Activated naive CD8-positive, alpha-beta T cell treated with anti-CD3 and anti-CD28 coated beads, Interleukin-2, amount 50 U/mL, for 24 hours (primary cell): ENCODE measurements at places on chromosomes 6 and 20.

- DNase-seq: no peak
These were observed 104.9 kb downstream of the FYN start for GRCh38 chr6:111768431-111768770.

GRCh38 chr20:50077818-50078601, 34.9 kb downstream of the UBE2V1 start:
- DNase-seq: no peak

- no peak for DNase-seq
These were observed 20.0 kb upstream of the SPO11 start for GRCh38 chr20:57309544-57310115.

DNA sequence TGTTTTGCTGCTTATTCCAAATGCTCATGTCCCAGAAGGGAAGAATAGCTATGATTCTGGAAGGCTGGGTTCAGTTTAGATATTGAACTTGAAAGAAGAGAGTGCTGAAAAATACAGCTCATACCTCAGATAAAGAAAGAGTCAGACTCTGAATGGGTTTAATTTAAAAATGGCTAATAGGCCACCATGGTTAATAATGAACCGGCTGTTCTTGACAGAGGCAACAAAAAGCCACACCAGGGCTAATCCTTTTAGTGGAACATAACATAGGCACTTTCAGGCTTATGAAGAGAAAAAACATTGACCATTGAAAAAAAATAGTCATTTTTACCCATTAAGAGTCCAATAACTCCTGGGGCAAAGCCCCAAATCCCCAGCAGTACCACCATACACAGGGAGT, 59.4 kb downstream of the TNFRSF21 start:
- no peak for DNase-seq

DNA sequence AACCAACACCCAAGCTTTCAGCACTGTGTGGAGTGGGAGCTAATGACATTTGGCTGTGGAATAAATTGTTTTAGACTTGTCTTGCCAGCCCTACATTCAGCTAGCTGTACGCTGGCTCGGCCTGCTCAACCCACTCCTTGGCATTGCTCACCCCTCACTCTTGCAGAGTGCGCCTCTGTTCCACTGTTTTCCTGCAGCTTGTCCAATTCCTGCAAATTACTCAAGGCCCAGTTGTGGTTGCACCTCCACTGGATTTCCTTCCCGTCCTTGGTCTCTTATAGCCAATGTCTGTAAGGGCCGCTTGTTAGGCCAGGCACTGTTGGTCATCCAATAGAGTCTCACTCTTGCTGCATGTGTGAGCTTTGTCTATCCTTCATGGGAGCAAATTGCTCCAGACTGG, 289.2 kb upstream of the RNF24 start:
- no peak for DNase-seq

DNA sequence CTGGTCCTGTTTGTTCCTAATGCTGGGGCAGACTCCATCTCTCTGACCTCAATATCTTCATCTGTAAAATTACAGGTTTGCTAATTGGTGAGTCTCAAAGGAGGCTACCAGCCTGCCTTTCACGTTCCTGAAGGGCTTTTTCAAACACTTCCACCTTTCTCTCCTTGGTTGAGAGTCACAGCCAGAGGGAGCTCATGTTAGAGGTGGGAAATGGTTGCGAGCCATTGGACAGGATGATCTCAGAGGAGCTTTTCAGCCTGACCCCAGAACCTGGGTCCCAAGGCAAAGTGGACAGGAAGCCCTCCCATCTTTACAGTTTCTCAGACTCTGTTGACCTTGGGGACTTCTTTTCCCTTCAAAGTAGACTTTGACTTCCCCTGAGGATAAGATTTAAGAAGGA, 37.6 kb downstream of the NDUFAF5 start:
- DNase-seq: no peak

GRCh38 chr6:8683204-8683603, 247.9 kb upstream of the SLC35B3 start:
- no peak for DNase-seq

GRCh38 chr20:51423290-51423667, 119.2 kb downstream of the NFATC2 start:
- DNase-seq: no peak

DNA sequence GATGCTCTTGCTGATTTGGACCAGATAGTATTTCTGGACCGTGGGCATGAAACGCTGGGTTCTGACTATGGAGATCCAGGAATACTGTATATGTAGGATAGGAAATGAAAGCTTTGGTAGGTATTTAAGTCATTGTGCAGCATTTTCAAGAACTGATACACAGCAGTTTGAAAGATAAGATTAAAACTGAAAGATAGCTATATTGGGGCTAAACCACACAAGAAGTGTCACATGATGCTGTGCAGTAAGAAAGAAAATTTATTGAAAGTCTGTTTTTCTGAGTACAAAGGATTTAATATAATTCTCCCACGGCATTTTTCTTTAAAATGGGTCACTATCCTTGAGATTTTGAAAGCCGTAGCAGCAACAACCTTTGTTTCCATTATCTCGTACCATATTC, 305 bp downstream of the IL17A start:
- DNase-seq: no peak

DNA sequence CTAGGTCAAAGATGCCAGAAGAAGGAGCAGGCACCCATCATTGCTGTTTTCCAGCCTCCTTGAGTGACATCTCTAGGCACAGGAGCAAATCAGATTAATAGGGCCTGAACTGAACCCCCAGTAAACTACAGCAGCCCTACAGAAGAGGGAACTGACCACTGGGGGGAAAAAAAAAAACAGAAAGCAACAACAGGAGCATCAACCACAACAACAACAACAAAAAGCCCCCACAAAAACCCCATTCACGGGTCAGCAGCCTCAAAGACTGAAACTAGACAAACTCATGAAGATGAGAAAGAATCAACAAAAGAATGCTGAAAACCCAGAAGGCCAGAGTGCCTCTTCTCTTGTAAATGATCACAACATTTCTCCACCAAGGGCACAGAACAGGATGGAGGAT, 537.4 kb upstream of the BTBD3 start:
- DNase-seq: no peak

DNA sequence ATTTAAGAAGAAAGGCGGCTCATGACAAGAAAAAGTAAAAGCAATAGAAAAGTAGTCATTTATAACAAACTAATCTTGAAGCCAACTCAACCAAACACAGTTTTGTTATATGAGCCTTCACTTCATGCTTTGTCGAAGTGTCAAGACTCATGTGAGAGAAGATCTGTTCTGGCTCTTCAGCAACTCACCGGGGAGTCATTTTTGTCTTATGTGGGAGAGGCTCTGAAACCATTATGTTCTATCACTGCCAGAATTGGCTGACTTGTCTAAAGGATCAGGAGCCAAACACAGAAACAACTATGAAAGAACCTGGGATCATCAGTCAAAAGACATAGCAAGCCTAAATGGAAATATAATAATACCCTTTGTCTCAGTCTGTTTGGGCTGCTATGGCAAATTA, 105.2 kb downstream of the CDK19 start:
- DNase-seq: no peak

DNA sequence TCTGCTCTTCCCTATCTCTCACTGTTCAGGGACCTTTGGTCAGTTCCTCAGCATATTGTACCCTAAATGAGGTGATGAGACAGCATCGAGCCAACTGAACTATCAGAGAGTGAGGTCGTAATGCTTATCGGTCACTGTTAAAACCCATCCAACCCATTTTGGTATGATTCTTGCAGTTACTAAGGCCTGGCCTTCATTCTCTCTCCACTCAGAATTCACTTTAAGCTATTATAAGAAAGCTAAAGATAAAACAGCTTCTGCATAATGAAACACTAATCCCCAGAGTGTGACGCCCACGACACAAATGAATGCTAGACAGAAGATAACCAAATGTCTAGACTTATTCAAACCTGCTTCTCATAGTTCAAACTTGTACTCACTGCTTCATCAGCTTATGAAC, 175.8 kb downstream of the GMPR start:
- no peak for DNase-seq

DNA sequence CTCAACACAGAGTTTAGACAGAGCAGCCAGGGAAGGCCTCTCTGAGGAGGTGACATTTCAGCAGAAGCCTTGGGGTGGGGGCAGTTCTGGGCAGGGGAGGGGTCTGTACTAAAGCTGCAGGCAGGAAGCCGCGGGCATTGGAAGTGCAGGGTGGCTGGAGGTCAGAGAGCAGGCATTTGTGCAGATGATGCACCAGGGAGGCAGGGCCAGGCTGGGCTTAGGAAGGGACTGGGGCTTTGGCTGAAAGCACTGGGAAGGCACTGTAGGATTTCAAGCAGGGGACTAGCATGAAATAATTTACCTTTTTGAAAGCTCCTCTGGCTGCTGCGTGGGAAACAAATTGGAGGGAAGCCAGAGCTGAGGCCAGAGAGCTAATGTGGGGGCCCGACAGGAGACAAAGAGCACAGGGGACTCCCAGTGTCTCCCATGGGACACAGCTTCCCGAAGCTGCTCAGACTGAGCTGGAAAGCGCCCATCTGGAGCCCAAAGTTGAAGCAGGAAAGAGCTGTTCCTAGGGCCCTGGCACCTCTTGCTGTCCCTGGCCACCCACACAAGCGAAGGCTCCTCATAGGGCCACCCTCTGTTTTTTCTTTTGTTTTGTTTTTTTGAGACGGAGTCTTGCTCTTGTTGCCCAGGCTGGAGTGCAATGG, 19.3 kb downstream of the ADA start:
- DNase-seq: no peak

- DNase-seq: no peak
These were observed 21.5 kb upstream of the TMEM30A start for GRCh38 chr6:75306064-75306463.

DNA sequence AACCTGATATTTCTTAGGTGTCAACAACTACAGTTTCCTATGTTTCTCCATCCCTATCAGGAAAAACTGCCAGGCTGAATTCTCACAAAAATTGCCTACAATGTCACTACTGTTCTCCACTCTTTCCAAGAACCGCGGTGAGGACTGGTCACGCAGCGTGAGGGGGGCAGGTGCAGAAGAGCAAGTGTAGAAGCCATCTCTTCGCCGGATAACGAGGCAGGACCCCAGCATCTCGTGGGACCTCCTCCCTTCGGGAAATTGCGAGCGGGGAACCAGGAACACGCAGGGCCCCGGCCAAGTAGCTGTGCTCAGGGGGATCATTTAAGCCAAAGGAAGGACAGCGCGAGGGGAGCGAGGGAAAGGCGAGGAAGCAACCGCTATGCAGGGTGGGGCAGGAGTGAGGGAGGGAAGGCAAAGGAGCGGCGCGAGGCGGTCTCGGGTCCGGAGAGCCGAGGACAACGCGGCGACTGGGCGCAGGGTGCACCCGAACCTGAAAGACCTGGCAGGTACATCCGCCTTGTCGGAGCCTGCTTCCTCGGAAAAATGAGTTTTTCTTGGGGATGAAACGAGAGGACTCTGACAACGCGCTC, 559 bp downstream of the APMAP start:
- peak; percentile 29 for DNase-seq

GRCh38 chr6:141117874-141118273, 1014.9 kb upstream of the GJE1 start:
- DNase-seq: no peak

DNA sequence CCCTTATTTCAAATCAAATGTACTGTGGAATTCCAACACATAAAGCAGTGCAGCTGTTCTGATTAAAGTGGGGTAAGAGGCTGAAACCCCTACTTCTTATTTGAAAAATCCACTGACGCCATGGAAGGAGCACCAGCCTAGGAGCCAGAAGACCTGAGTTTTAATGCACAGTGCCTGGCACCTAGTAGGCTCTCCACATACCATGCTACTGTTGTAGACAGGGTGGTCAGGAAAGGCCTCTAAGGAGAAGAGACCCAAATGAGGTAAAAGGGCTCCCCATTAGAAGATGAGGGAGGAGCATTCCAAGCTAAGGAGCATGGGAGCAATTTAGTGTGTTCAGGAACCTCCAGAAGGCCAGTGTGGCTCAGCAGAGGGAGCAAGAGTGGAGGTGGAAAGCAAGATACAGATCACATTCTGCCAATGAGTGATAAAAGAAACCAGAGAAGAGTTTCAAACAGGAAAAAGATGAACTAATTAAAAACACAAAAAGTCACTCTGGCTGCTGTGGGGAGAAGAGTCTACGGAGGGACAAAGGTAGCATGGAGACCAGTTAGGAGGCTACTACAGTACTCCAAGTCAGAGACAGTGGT, 11.8 kb upstream of the ZNF76 start:
- no peak for DNase-seq

DNA sequence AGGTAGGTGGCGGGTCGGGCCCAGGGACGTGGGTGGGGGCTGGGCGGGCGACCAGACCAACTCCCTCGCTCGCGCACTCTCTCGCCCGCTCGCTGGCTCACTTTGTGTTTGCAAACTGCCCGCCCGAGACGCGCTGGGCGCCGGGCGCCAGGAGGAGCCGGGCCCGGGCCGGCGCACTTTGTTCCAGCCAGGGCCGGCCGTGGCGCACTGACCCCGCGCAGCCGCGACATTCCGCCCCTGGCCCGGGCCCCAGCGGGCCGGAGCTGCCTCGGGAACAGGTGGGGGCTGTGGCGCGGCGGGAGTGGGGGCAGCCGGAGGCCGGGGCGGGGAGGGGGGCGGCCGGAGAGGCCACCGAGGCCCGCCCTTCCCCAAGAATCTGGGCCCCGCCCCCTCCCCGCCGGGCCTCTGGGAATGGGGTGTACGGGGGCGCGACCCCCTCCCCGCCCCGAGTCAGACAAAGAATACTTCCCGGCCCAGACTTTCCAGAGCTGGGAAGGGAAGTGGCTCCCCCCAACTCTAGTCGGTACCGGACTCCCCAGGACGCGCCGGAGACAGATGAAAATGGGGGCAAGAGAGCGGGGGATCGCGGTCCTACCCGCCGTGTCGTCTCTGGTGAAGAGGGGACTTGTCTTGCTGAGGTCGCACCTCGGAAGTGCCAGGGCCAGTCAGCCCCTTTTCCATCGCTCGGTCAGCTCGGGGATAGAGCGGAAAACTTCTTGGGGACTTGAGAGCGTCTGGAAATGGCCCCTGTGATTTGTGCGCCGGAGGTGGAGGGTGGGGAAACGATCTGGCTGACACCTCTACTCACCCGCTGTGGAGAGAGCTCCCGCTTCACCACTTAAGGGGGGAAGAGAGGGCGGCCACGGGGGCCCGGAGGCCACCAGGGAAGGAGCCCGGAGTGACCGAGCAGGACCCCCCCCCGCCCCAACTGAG, 951 bp downstream of the FOXP4 start:
- DNase-seq: peak; percentile 41

GRCh38 chr6:143679041-143679440, 1.3 kb downstream of the PHACTR2 start:
- no peak for DNase-seq

DNA sequence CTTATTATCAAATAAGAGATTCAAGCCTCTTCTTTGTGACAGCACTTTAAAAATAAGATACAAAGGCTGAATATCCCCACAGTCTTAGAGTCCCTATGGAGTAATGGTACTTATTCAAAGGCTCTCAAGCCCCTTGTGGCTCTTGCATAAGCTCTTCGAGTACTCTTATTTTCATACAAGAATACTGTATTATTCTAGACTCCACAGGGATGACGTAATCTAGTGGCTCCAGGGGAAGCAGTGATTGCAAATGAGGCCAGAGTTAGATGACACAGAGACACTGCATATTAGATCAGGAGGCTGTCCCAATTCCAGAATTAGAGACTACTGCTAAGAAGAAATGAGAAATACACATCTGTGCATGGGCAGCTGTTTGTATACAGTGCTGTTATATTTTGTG, 1195.9 kb upstream of the MAP3K7 start:
- no peak for DNase-seq
